ENCODE measurements at places on chromosomes 13 and 19. TPM values are rescaled to one million over a fixed set of nuclear protein-coding genes. Genes with fewer than 3 reads are reported as not detected.
A peak's percentile ranks its signal among the peaks of the same experiment; 100 is the strongest.

USP12 gene
- 19.8 TPM for total RNA-seq

C13orf42 gene
- not detected for total RNA-seq

ZNF888 gene
- 8.8 TPM for total RNA-seq

CACNG7 gene
- not detected for total RNA-seq

DNA sequence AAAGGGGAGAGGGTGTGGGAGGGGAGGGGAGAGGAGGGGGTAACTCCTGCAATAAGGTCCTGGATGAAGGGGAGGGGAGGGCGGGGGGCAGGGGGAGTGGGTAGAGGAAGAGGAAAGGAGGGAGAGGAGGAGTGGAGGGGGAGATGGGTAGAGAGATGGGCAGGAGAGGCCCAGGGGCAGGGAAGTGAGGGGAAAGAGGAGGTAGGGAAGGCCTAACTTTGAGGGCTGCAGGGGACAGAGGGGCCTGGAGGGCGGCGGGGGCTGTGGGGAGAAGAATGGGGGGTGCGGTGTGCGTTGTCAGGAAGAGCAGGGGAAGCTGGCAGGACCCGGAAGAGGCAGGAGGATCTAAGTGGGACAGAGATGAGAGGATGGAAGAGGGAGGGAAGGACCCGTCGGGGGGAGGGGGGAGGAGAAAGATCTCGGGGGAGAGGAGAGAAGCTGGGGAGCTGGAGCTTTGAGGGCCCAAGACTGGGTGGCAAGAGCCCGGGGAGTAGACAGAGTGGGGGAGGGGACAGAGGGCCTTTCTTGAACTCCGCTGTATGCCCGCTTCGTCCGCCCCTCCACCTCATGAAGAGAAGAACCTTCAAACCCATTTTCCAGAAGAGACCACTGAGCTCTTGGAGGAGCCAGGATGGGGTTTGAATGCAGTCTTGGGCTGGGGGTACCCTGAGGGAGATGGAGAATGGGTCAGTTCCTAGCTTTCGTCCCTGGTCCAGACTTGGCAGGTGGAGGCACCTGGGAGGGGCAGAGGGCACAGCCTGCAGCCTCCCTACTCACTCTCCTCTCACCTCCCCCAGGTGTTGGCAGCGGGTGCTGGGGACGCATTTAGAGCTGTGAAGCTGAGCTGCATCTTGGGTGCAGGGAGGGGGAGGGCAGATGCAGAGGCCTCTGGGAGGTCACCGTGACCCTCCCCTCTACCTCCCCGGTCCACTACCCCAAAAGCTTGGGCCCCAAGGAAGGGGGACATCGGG, 778 bp upstream of the LRRC4B start:
- H3K36me3 ChIP-seq: no peaks in the 10 kb centered on the region
- H3K27ac ChIP-seq: no peak overlapping the region
- H3K27me3 ChIP-seq: peaks cover 37% of the 10 kb centered on the region
- DNase-seq: no peak
- H3K4me1 ChIP-seq: peaks cover 3% of the 10 kb centered on the region

GRCh38 chr19:15722956-15723355, 4.9 kb upstream of the OR10H2 start:
- H3K27ac ChIP-seq: no peak overlapping the region
- H3K36me3 ChIP-seq: no peaks in the 10 kb centered on the region
- no peaks in the 10 kb centered on the region for H3K4me1 ChIP-seq

DNA sequence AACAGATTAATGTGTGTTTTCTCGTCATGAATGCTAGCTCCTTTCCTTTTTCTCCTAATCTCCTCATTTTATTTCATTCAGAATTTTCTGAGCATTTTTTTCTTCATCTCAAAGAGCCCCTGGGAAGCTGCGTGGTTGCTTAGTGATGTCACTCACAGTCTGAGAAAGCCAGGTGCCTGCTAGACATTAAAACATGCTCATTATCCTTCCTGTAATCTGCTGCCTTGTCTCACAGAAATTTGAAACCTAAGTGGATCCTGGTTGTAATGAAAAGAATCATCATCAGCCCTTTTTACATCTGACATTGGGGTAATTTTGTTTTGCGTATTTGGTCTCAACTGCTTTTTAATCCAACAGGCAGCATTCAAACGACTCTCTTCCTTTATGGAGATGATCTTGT, 108.2 kb upstream of the RNF113B start:
- no peaks in the 10 kb centered on the region for H3K36me3 ChIP-seq
- DNase-seq: no peak
- peaks cover 2% of the 10 kb centered on the region for H3K4me1 ChIP-seq
- H3K27me3 ChIP-seq: no peaks in the 10 kb centered on the region
- no peak overlapping the region for H3K27ac ChIP-seq

DNA sequence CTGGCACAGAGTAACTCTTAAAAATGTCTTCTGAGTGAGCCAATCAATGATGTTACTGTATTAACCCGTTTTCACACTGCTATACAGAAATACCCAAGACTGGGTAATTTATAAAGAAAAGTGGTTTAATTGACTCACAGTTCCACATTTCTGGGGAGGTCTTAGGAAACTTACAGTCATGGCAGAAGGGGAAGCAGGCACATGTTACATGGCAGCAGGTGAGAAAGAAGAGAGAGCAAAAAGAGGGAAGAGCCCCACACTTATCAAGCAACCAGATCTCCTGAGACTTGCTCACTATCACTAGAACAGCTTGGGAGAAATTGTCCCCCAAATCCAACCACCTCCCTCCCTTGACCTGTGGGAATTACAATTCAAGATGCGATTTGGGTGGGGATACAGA, 97.6 kb upstream of the MIR17HG start:
- H3K27ac ChIP-seq: no peak overlapping the region
- H3K27me3 ChIP-seq: peaks cover 6% of the 10 kb centered on the region
- H3K36me3 ChIP-seq: no peaks in the 10 kb centered on the region
- no peak for DNase-seq

- no peak overlapping the region for H3K4me3 ChIP-seq
- H3K27me3 ChIP-seq: no peaks in the 10 kb centered on the region
- DNase-seq: no peak
- H3K4me1 ChIP-seq: no peaks in the 10 kb centered on the region
- no peaks in the 10 kb centered on the region for H3K36me3 ChIP-seq
These were observed 143.5 kb upstream of the UBL3 start for GRCh38 chr13:29993716-29994488.

DNA sequence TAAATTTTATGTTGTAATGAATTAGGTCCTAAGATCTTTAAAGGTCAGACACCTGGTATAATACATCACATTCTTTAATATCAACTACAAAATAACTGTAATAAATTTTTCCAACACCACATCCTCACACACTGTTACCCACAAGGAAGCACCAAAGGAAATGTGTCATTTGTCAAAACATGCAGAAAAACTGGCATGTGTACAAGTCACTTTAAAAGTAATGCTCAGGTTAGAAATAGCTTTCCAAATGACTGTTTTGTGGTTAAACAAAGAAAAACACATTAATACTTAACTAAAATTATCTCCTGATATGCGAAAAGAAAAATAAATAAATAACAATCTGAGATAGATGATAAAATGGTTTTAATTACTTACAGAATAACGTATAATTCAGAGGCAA, 74.7 kb downstream of the MZT1 start:
- no peak overlapping the region for H3K4me3 ChIP-seq
- no peak overlapping the region for H3K27ac ChIP-seq
- peaks cover 8% of the 10 kb centered on the region for H3K27me3 ChIP-seq
- no peak for DNase-seq
- no peaks in the 10 kb centered on the region for H3K36me3 ChIP-seq

GRCh38 chr19:41025871-41026270, 34.8 kb downstream of the CYP2B6 start:
- DNase-seq: no peak
- H3K4me3 ChIP-seq: no peak overlapping the region
- H3K36me3 ChIP-seq: no peaks in the 10 kb centered on the region
- H3K4me1 ChIP-seq: no peaks in the 10 kb centered on the region

- no peaks in the 10 kb centered on the region for H3K27me3 ChIP-seq
- H3K36me3 ChIP-seq: no peaks in the 10 kb centered on the region
- H3K4me3 ChIP-seq: no peak overlapping the region
- H3K4me1 ChIP-seq: no peaks in the 10 kb centered on the region
- H3K27ac ChIP-seq: no peak overlapping the region
These were observed 90.5 kb upstream of the FARP1 start for GRCh38 chr13:98052412-98052811.

DNA sequence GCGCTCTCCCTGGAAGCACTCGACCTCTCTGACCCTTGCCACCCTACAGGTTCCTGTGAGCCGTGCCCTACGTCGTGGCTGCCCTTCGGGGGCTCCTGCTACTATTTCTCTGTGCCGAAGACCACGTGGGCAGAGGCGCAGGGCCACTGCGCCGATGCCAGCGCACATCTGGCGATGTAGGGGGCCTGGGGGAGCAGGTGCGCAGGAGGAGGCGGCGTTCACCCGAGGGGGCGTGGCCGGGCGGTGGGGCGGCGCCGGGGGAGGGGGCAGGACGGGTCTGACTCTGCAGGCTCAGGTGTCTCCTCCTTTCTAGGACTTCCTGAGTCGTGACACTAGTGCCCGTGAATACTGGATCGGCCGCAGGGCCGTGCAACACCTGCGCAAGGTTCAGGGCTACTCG, 26.4 kb downstream of the CLEC4M start:
- H3K4me3 ChIP-seq: no peak overlapping the region
- no peaks in the 10 kb centered on the region for H3K36me3 ChIP-seq
- no peak for DNase-seq
- no peak overlapping the region for H3K27ac ChIP-seq
- H3K4me1 ChIP-seq: peaks cover 2% of the 10 kb centered on the region
- H3K27me3 ChIP-seq: peaks cover 34% of the 10 kb centered on the region

GRCh38 chr19:52533901-52534300, 6.4 kb downstream of the ZNF808 start:
- no peaks in the 10 kb centered on the region for H3K27me3 ChIP-seq
- H3K36me3 ChIP-seq: peaks cover 66% of the 10 kb centered on the region
- no peak overlapping the region for H3K27ac ChIP-seq
- DNase-seq: no peak
- peaks cover 46% of the 10 kb centered on the region for H3K4me1 ChIP-seq

GRCh38 chr19:30906871-30907270, 442.4 kb downstream of the TSHZ3 start:
- no peak overlapping the region for H3K4me3 ChIP-seq
- no peak overlapping the region for H3K27ac ChIP-seq
- no peaks in the 10 kb centered on the region for H3K27me3 ChIP-seq
- no peak for DNase-seq
- no peaks in the 10 kb centered on the region for H3K36me3 ChIP-seq
- no peaks in the 10 kb centered on the region for H3K4me1 ChIP-seq

DNA sequence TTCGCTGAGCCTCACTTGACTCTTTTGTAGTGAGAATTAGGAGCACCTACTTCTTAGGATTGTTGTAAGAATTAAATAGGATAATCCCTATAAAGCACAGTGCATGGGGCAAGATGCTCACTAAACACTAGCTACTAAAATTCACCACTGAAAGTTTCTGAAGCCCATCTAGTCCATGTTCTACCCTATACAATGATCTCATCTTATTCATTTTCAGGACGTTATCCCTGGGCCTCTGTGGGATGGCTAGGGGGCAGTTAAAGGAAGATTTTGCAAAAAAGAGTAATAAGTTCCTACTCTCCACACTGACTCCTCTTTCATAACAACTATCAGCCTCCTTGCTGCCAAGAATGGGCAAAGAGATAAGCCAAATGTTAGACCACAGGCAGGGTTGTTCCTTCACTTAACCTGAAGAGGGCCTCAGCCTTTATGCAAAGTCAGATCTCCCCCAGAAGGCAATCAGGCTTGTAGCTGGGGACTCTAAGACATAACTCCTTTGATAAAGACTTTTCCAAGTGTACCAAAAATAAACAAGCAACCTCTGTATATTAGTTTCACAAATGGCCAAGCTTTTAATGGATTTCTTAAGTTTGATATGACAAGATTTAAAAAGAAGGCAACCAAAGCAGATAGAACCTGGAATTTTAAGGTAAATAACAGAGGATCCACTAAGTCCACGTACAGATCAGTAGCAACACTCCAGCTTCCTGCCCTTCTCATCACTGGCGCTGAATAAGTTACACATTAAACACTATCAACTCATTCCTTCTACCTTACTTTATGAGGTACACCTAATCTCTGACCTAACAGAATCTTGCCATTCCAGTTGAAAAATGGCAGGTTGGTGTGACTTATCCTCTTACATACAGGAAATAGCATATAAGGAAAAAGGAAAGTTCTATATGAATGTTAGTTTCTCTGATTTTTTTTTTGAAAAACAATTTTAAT, 44.4 kb downstream of the ELF1 start:
- no peak overlapping the region for H3K4me3 ChIP-seq
- peaks cover 49% of the 10 kb centered on the region for H3K36me3 ChIP-seq
- no peaks in the 10 kb centered on the region for H3K27me3 ChIP-seq
- peaks cover 85% of the 10 kb centered on the region for H3K4me1 ChIP-seq
- H3K27ac ChIP-seq: peak overlapping the region; percentile 23

GRCh38 chr19:14002571-14003250, 3.4 kb downstream of the RFX1 start:
- H3K27me3 ChIP-seq: no peaks in the 10 kb centered on the region
- H3K36me3 ChIP-seq: peaks cover 33% of the 10 kb centered on the region
- DNase-seq: peak; percentile 61
- H3K4me3 ChIP-seq: peak overlapping the region; percentile 63
- peaks cover 55% of the 10 kb centered on the region for H3K4me1 ChIP-seq
- H3K27ac ChIP-seq: peak overlapping the region; percentile 97

- H3K27ac ChIP-seq: no peak overlapping the region
- no peaks in the 10 kb centered on the region for H3K4me1 ChIP-seq
- peaks cover 13% of the 10 kb centered on the region for H3K27me3 ChIP-seq
- DNase-seq: no peak
- H3K4me3 ChIP-seq: no peak overlapping the region
These were observed 9.0 kb downstream of the TSPAN16 start for GRCh38 chr19:11304936-11305335.

- no peak within 1 kb of the TSS for H3K4me3 ChIP-seq
- DNase-seq: no peak
- H3K36me3 ChIP-seq: peaks cover 2% of the 10 kb centered on the region
- no peaks in the 10 kb centered on the region for H3K4me1 ChIP-seq
- H3K27me3 ChIP-seq: no peaks in the 10 kb centered on the region
These were observed at the start of gene ZNF99 for GRCh38 chr19:22783651-22784410. Gene ZNF99 (minus strand): TSS chr19:22784151. CDS start chr19:22784016, 135 bp downstream.

All from activated CD8-positive, alpha-beta T cell treated with anti-CD3 and anti-CD28 coated beads, Interleukin-2, amount 10 ng/mL, durations not matched to agents 7 days and 5 days (primary cell).